ENCODE measurements at places on chromosomes 7 and 10.

DNA sequence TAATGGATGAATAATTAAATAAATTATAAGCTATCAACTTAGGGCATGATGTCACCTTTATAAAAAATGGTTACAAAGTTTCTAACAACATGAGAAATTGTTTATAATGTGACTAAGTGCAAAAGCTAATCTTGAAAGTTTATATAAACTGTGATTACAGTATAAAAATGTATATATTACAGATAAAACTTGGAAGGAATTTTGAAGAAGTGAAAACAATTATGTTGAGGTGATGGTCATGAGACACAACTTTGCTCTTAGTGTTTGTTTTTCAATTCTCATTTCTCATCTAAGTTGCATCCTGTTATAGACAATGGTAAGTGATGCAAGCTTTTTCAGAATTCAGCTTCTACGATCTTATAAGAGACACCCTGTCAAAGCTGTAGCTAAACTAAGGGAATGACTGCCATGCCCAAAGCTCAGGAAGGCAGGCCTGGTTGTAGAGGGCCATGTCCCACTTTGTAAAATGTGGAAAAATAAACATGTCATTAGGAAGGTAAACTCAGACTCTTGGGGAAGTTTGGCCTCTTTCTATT lies 23.9 kb downstream of the MACC1 start:
- no peak for DNase-seq

DNA sequence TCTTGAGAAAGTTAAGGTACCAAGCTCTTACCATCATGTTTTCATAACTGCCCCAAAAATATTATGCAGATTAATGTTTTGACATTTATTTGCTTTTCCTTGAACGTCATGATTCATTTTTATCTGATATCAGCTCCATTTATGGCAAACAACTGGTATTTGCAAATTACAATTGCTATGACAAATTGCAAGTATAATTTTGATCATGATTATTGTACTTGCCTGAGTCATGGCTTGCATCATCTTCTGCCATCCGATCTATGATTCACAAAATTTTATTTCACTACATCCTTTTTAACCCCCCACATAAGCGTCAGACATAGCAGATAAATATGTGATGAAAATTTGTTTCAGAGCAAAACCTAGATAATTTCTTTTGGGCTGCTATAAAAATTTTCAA lies 155.0 kb downstream of the STK31 start:
- no peak for DNase-seq

DNA sequence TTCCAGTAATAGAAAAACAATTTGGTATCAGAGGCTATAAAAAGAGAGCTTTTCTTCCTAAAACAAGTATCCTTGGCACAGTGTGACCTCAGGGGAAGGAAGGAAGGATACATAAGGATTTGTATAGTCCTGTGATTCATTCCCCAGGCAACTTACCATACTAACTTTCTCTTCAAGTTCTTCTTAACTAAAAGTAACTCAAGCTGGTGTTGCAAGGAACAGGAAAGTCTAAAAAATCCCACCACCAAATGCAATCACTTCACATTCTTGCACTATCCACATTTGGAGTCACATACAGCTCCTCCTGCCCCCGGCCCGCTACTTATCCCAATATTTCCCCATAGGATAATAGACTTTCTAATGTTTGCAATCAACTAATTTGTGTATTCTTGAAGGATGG lies 84.8 kb downstream of the PRKAG2 start:
- DNase-seq, result no peak

GRCh38 chr7:36098096-36098495 lies 55.0 kb upstream of the EEPD1 start:
- no peak for DNase-seq

GRCh38 chr7:142746264-142746663 lies 3.0 kb upstream of the PRSS1 start:
- DNase-seq, result no peak

- DNase-seq, result no peak
Measured at GRCh38 chr10:50396491-50397311, 145.4 kb upstream of the ASAH2 start.

DNA sequence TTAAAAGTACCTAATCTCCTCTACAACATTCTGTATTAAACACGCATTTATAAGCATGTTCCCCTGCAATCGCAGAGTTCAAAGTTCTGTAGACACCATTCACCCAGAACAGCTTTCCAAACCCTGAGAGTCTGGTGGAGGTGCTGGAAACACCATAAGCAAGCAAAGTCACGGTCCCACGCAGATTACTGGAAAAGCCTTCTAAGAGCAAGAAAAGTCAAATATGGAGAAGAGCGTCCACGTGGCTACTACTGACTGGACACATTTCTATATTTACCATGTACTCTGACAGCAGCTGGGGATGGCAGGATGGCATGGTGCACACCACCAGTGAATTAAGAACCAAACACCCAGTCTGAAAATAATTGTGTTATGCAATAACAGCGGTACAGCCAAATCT lies 97.7 kb downstream of the PARD3 start:
- no peak for DNase-seq

- no peak for DNase-seq
Measured at GRCh38 chr7:95342642-95343307, 18.4 kb upstream of the PON1 start.

- DNase-seq, result no peak
Measured at GRCh38 chr10:130481936-130482335, 345.7 kb downstream of the GLRX3 start.

GRCh38 chr10:5482016-5482415 lies 17.4 kb downstream of the CALML5 start:
- DNase-seq, result no peak

DNA sequence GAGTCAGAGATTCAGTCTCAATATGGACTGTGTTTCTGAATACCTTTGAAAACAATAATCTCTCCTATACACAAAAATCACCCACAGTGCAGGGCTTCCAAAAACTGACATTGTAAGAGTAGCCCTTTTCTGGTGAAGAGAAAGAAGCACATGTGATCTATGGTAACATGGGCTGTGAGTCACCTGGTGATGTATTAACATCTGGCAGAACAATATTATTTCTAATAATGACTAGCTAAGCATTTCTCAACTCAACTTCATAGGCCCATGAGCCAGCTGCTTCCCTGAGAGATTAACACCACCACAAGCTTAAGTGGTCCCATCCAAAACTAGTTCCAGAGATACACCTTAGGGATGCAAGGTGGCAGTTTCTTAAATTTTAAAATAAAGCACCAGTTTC lies 331.0 kb upstream of the NRP1 start:
- no peak for DNase-seq

DNA sequence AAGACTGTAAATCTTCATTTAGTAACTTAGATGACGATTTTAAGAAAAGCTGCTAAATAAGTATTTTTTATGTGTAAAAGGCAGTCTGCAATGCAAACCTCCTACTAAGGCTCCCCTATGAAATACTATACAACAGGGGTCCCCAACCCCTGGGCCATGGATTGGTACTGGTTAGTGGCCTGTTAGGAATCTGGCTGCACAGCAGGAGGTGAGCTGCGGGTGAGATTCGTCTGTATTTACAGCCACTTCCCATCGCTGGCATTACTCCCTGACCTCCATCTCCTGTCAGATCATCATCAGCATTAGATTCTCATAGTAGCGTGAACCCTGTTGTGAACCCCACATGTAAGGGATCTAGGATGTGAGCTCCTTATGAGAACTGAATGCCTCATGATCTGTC lies 580.4 kb downstream of the MAGI2 start:
- DNase-seq, result no peak

- no peak for DNase-seq
Measured at GRCh38 chr10:132257271-132257670, 50.5 kb downstream of the STK32C start.

GRCh38 chr10:54708591-54708990 lies 92.4 kb downstream of the PCDH15 start:
- no peak for DNase-seq

GRCh38 chr10:33293076-33293475 lies 41.4 kb downstream of the NRP1 start:
- no peak for DNase-seq

DNA sequence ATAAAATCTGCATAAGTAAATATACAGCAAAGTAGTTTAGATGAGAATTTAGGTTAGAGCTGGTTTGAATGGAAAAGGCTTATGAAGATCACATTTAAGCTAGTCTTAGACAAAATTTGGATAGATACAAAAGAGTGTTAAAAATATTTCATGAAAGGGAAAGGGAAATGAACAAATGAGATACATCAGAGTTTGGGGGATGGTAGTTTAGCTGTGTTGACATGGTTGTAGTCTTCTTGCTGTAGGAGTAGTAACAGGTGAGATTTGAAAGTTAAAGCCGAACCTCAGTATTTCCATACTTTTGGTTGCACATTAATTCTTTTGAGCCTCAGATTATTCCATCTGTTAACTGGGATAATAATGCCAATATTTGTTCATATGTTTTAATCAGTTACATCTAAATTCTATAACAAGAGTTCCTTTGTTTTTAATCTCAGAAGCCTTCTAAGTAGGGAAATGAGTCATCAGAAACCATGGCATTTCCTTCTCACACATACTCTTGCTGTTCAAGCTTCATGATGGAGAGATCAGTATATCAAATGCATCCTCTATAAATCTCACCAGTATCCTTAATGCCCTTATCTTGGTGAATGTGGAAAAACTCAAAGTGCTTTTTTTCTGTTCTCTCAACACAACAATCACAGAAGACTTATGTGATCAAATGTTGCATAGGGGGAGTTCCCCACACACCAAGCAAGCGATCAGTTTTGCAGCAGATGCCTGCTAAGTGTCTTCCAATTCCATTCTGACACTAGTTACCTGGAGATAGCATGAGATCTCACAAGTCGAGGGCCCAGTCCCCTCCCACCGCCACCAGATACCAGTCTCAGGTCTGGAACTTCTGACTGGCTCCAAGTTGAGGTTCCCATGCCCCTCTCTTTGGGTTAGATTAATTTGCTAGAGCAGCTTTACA lies 84.7 kb downstream of the MAPK8 start:
- DNase-seq, result no peak

GRCh38 chr7:50940621-50941020 lies 157.9 kb upstream of the GRB10 start:
- DNase-seq, result no peak

- no peak for DNase-seq
Measured at GRCh38 chr10:124602121-124602561, 140.5 kb downstream of the LHPP start.

GRCh38 chr10:70779511-70780369 lies 5.4 kb downstream of the TBATA start:
- no peak for DNase-seq

DNA sequence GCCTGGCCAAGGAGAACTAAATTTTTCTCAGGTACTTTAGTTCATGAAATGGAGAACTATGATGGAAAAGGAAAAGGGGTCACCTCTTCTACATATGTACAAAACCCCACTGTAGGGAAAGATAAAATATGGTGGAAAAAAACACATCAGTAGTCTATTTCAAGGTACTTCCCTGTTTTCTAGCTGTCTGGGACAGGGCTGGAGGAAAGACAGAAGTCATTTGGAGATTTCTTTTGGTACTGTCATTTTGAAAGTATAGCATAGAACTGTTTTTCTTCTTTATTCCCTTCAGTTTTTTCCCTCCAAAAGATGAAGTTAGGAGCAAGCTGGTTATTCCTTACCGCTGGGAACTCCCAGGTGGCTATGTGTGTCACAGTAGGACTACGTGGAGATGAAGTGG lies 196.1 kb downstream of the DOCK4 start:
- DNase-seq, result no peak

- no peak for DNase-seq
Measured at GRCh38 chr10:93420091-93420490, 62.0 kb downstream of the MYOF start.

- DNase-seq, result no peak
Measured at GRCh38 chr7:12269100-12269895, 58.2 kb downstream of the TMEM106B start.

GRCh38 chr10:71241830-71242621 lies 29.7 kb downstream of the UNC5B start:
- no peak for DNase-seq

DNA sequence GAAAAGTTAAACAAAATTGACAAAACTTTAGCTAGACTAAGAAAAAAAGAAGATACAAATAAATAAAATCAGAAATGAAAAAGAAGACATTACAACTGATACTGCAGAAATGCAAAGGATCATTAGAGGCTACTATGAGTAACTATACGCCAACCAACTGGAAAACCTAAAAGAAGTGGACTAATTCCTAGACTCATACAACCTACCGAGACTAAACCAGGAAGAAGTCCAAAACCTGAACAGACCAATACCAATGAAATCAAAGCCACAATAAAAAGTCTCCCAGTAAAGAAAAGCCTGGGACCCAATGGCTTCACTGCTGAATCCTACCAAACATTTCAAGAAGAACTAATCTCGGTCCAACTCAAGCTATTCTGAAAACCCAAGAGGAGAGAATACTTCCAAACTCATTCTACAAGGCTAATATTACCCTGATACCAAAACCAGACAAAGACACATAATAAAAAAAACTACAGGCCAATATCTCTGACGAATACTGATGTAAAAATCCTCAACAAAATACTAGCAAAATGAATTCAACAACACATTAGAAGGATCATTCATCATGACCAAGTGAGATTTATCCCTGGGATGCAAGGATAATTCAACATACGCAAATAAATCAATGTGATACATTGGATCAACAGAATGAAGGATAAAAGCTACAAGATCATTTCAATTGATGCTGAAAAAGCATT lies 20.3 kb downstream of the ELAPOR2 start:
- no peak for DNase-seq

DNA sequence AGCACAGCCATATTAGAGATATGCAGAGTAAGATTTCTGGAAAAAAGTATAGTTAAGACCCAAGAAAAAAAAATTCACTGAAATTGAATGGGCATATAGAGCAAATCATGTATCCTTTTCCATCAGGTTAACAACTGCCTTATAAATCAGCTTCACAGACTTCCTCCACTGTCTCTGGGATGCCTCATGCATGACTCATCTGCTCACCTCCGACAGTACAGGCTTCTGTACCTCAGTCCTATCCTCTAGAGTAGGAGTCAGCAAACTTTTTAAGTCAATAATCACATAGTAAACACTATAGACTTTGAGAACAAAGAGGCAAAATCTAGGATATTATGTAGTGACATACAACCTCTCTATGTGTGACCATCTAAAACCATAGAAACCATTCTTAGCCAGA lies 211.6 kb upstream of the SP8 start:
- no peak for DNase-seq

DNA sequence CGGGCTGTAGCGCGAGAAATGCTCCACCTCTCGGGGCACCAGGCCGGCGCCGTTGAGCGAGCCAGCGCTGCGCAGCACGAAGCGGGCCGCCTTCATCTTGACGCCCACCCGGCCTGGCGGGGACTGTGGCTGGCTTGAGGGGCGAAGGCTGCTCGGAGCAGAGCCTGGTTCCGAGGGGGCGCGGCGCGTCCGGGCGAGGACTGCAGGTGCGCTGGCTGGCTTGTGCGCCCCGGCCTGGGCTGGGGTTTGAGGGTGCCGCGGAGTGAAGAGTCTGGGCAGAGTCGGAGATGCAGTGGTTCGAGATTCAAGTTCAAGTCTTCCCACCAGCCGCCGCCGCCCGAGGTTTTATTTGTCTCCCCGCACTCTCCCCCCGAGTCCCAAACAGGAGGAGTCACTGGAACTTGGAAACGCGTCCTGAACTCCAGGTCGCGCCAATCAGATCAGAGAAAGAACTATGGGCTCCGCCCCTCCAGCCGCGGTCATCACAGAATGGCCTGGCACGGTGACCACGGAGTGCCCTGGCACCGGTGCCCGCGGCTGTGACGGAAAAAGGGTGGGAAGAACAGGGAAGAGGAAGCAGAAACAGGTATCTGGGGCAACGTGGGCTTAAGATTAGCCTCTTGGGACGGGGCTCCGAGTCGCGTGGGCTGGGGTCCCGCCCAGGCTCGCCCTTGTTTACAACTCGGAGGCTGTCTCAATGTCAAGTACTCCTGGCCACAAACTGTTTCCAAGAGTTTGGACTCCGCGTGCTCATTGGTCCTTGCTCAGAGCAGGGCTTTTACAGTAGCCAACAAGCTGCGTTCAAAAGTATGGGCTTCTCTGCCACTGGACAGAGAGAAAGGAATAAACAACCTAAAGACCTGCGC lies at the start of gene PDK4:
Gene PDK4 (minus strand): TSS at position 319 of the 866 bp plus-strand sequence. CDS start 223 bp downstream, at position 96.
- no peak for DNase-seq
